ENCODE measurements at places on chromosomes 7 and 10.

DNA sequence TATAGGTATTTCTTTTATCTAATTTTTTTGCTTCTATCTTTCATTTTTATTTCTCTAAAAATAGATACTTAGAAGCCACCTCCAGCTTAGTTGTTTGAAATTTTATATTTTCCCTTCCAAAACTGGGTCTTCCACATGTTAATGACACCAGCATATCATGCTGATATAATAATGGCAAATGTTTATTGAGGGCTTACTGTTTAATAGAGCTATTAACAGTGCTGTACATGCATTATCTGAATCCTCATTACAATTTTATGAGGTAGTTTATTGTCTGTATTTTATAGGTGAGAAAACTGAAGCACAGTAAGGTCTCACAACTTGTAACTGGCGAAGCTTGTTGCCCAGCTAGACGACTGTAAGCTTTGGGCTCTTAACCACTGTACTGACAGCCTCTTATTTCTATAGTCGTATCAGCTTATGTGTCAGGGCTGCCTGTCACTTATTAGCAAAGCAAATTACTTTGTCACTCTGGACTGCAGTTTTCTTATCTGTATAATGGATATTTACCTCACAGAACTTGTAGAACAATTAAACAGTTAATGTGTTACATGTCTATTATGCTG lies 51.2 kb downstream of the ANKIB1 start:
- no peak for DNase-seq

DNA sequence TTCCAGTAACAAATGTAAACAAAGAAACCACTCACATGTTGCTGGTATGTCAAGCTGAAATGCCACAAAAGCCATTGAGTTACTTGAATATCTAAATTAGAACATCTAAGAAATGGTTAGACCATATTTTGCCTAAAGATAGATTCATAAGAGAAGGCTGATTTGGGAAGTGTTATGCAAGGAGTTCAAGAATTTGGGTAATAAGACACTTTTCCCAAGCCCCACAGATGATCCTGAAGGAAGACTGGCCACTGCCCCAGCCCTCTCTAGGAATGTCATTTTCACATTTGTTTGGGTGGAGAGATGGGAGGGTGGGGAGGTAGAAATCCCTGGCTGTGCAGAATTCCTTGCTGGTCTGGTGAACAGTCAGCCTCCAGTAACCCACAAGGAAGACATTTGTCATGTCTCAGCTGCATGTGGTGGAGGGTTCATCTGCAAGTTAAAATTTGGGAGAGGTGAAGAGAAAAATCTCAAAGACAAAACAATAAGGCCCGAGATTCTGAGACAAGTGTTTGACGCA lies 427.2 kb upstream of the KLF6 start:
- DNase-seq = no peak

DNA sequence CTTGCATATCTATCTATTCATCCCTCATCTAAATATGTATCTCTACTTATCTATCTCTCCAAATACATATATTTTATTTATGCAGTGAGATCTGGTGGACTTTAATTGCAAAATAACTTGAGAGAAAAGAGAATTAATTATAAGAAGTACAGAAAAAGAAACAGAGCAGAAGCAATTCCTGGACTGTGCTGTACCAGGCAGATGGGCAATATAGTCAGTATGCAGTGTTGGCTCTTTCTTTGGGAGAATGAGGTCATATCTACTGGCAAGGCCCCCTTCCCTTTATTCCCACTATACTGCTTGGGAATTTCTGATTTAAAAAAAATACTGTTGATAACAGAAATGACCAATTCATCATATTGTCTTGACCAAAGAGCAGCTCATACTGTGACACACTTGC lies 49.0 kb upstream of the TOMM7 start:
- DNase-seq = no peak

DNA sequence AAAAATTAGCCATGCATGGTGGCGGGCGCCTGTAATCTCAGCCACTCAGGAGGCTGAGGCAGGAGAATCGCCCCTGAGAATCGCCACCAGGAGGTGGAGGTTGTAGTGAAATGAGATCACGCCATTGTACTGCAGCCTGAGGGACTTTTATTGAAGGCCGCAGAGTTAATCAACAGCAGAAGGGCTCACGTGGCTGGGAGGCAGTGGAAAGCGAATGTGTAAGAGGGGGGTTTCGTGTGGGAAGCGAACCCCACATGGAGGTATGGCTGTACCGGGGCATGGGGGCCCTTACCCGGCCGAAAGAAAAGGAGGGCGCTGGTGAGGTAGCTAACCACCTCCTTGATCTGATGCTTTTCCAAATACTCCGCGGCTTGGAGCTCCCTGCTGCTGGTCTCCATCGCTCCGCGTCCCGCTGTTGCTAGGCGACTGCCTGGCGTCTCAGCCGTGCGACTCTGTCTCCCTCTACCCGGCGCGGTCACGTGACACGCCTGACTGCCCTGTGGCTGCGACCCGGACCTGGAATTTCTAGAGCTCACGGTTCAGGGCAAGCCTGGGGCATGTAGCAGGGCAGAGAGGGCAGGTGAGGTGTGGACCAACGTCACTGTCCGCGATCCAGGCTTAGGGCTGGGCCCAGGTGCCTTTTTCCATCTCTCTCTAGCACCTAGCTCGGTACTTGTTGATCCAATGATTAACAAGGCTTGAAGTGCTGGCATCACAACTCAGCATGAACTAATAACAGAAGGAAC lies at the start of gene EFCAB10:
Gene EFCAB10, minus strand, starts transcription at position 428 of the 746 bp plus-strand sequence. Its CDS starts 30 bp downstream, at position 398.
- DNase-seq = peak; percentile 17

DNA sequence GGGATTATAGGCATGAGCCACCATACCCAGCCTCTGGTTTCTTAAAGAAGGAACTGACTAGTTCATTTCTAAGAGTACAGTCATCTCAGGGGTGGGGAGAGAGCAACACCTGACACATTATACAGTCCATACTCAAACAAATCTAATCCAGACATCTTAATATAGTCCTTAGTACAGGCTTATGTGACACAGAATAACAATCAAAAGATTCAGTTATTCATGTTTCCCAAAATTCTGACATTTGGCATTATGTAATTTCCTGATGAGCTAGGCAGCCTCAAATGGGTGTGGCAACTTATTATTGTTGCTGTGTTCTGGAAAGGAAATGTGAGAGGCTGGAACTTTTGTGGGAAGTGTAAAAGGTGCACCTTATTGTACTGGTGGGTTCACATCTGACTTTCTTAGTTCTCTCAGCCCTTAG lies 116.3 kb downstream of the WDFY4 start:
- no peak for DNase-seq

- no peak for DNase-seq
These were observed 320.3 kb downstream of the WDR37 start for GRCh38 chr10:1376384-1376945.

GRCh38 chr7:80790877-80791276 lies 128.0 kb downstream of the SEMA3C start:
- no peak for DNase-seq

DNA sequence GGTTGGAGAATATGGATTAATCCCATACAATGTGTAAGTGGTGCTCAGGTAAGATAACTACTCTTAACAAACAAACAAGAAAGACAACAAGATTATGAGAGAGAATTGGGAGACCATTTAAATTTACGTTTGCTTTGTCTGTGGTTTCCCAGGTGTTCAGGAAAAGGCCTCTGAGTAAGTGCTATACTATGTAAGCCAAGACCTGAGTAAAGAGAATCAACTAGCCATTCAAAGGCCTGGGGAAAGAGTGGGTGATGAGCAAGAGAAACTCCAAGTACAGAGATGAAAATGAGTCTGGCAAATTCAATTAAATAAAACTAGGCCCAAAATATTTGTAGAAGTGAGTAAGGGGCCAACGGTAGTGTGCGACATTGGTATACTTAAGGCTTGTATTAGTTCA lies 9.9 kb downstream of the CSTF2T start:
- no peak for DNase-seq

GRCh38 chr10:62071846-62072281 lies 170.4 kb downstream of the ARID5B start:
- DNase-seq = no peak

DNA sequence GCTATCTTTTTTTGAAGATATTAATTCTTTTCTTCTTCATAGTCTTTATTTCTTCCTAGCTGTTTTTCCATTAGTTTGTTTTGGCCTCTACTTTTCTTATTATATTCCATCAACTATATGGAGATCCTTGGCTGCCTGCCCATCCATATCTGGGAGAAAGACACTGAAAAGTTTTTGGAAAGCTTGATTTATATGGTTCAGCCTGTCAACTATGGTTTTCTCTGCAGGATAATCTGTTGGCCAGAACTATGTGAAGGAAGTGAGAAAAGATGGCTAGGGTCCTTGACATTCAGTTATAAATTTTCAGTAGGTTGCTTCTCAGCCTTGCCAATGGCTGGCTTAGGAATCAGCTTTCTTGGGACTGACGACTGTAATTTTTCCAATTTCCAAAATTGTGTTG lies 10.0 kb upstream of the CDK14 start:
- no peak for DNase-seq

- DNase-seq = no peak
These were observed 4.3 kb downstream of the ELOVL3 start for GRCh38 chr10:102230264-102230860.

- no peak for DNase-seq
These were observed 1.5 kb downstream of the HDAC9 start for GRCh38 chr7:18497082-18497481.

- no peak for DNase-seq
These were observed 5.6 kb upstream of the LRRC27 start for GRCh38 chr10:132326344-132326889.

DNA sequence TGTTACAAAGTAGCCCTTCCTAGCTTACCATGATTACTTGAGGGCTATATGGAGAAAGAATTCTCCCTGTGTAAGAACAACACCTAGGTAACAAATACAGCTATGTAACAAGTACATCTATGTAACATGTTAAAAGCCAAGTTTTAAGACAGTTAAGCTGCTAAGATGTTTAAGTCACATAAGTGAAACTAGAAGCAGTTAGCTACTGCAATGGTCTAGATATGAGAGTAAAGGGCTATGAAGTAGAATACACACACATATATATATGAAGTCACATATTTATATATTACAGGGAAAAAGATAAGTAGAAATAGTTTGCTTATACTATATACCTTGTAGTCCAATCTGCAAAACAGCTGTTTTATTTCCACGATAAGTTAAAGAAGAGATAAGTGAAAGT lies 14.4 kb downstream of the POT1 start:
- DNase-seq = no peak

DNA sequence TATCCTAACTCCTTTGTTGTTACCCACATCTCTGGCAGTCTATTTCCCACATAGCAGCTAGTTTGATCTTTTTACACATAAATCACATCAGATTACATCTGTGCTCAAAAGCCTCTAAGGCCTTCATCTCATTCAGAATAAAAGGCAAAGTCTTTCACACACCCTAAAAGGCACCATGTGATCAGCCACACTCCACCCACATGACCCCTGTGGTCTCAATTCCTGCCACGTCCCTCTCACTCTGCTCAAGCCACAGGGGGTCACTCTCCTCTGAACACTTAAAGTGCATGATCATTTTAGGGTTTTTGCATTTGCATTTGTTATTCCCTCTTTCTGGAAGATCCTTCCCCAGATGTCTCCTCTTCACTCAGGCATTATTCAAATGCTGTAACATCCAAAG lies 30.8 kb downstream of the ELAPOR2 start:
- DNase-seq = no peak

GRCh38 chr7:129553899-129554461 lies 51.6 kb downstream of the SMKR1 start:
- no peak for DNase-seq
